BE2C (cell line): ENCODE measurements at places on chromosomes 2 and 18.
A peak's percentile ranks its signal among the peaks of the same experiment; 100 is the strongest.

DNA sequence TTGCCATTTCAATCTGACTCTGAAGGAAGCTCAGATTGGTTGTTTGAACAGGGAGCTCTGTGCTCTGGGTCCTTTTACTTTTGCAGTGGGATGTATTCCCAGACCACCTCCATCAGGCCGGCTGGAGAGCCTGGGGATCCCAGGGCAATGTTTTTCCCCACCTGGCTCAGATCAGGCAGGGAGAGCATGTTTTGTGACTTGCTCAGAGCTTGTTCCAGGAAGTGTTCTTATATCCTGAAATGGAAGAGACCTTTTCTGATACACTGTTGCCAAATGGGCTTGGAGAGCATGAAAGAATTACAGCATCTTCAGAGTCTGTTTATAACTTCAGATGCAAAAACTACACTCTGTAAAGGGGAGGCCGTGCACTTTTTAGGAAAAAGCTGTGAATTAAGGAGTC lies 56.0 kb downstream of the LIPG start:
- no peak for DNase-seq

DNA sequence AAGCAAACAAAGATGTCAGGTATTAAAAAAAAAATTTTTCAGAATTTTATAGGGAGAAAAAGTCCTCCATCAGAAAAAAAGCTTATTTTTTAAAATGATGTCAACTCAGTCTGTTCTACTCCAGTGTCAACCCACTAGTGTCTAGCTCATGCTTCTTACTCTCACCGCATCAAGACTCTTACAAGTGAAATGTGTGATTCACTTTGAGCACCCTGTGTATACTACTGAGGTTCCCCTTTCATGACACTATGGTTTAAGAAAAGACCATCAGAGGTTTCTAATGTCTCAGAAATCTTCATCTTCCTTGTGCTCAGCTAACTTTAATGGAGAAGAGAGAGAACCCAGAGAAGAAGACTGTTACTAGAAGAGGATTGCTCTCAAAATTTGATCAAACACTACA lies 43.4 kb downstream of the FEZ2 start:
- no peak for DNase-seq

DNA sequence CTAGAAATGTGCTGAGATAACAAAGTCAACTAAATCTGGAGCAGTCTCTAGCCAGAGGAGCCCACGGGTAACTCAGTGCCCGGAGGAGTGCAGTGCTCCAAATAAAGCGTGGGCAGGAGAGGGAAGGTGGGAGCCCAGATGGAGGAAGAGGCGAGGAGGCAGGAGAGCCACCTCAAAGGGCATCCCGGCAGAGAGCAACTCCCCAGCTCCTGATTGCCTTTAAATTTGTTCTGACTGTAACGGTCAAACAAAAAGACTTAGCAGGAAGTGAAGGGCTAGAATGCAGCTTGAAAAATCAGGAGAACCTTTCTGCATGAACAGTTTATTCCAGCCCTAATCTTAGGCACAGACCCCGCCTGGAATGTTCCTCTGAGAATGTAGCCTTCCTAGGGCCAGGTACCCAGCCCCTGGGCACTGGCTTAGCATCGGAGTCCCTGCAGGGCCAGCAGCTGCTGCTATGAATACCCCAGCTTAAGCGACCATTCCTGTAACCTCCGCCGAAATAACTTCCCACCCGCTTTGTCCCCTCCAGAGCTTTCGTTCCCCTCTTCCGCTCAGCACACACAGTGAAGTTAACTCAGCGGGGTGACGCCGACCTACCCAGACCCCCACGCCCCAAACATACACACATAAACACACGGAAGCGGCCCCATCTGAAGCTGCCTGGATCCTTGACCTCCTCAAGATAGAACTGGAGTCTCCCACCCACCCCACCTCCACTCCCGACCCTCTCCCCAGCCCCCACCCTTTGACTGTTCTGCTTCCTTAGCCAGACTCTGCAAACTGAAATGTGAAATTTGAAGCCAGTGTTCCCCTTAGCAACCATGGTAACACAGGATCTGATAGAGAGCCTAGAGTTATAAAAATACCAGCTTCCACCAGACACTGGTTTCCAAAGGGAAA lies 123.2 kb downstream of the SMAD7 start:
- no peak for DNase-seq

GRCh38 chr2:8158711-8159110 lies 523.1 kb upstream of the ID2 start:
- DNase-seq, result no peak

GRCh38 chr18:65435534-65435933 lies 315.3 kb upstream of the CDH7 start:
- peak; percentile 40 for DNase-seq

- DNase-seq, result no peak
Measured at GRCh38 chr18:77251730-77252050, 2.0 kb downstream of the GALR1 start.

- peak; percentile 39 for DNase-seq
Measured at GRCh38 chr2:37877457-37878315, 47.4 kb upstream of the RMDN2 start.

DNA sequence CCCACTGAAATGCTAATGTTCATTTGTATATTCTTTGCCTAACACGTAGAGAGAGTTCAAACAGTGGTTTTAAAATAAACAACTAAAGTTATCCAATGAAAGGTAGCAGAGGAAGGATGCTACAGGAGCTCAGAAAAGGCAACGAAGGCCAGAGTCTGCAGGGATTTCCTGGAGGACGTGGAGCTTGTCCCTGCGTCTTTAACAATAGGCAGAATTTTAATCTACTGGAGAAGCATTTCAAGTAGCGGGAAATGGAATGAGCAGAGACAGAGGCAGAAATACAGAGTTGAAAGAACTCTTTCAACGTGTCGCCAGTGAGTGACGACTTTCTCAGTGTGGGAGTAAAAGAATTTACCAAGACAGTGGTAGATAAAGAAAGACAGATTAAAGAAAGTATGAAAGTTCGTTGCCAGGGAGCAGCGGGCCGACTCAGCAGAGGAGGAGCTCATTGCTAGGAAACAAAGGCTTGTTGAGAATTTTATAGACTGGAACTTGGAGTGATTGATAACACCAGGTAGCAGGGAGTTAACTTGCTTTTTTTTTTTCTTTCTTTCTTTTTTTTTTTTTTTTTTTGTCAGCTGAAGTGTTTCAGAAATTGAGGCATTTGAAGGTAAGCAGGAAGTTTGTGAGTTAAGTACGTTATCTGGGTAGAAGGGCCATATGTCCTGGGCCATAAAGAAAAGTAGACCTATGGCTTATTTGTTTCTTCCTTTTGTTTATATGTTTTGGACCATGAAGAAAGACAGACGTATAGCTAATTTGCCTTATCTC lies 625 bp upstream of the NBAS start:
- DNase-seq, result peak; percentile 15

DNA sequence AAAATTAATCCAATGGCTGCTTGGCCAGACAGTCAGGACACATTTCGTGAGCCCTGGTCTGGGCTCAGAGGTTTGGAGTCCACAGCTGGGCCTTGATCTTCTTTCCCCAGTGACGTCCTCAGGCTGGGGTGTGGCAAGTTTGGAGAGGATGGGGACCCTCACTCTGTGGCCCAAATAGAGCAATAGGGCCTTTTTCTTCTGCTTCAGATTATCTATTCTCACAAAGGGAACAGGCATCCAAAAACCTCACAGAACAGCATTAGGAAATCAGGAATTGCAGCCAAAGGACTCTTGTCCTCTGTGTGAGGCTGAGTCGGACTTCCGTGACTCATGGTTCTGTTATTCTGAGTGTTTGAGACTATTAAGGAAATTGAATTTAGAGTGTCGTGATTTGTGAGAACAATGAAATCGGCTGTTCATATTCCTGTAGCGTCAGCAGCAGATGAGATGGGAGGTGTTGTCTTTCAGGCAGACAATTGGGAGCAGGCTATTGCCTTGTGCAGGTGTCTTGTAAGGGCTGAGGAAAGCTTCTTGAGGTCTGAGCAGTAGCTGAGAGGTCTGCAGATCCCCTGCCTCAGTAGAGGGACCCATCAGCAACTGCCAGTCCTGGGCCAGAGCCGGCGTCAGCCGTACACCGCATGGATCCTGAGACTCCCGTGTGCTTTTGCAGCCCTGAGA lies 113.8 kb downstream of the SH3RF3 start:
- no peak for DNase-seq

DNA sequence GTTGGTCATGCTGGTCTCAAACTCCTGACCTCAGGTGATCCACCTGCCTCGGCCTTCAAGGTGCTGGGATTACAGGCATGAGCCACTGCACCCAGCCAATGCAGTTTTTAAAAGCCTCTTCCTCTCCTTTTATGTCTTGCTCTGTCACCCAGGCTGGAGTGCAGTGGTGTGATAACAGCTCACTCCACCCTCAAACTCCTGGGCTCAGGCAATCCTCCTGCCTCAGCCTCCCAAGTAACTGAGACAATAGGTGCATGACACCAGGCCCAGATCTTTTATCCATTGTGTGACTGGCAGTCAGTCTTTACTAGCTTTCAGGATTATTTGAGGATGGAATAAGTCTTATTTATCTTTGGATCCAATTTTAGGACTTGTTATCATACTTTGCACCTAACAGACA lies 13.2 kb downstream of the KCTD18 start:
- no peak for DNase-seq

DNA sequence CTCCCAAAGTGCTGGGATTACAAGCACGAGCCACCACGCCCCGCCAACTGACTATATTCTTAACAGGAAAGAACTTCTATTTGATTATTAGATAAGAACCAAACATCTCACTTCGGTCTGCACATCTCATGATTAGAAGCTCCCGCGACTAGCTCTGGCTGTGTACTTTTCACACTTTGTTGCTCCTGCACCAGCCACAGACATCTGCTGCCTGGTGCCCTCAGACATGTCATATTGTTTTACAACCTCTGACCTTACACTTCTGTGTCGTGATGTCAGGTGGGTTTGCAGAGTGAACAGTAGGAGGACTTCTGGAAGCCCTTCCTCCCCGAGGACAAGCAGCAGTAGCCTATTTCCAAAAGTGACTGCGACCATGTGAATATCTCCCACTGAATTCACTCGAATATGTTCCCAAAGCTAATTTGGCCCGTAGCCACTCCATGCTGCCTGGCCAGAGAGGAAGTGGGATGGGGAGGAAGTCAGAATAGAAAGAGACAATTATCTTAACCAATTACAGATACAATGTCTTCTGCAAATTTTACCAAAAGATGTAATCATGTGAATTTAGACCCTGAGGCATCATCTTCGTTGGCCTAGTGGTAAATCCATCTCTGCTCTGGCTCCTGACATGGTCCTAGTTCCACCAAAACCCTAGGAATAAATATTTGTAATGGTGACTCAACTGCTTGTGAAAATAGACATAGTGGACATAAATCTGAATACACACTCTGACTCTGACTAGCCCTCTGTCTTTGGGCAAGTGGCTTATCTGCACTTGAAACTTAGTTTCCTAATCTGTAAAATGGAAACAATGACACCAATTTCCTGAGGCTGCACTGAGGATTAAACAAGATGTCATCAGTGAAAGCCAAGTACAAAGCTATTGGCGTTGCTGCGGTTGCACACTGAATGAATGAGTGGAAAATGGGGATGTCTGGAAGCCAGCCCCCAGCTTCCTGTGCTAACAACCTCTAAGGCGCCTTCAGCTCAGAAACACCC lies 406.1 kb downstream of the LRATD1 start:
- DNase-seq, result peak; percentile 36

DNA sequence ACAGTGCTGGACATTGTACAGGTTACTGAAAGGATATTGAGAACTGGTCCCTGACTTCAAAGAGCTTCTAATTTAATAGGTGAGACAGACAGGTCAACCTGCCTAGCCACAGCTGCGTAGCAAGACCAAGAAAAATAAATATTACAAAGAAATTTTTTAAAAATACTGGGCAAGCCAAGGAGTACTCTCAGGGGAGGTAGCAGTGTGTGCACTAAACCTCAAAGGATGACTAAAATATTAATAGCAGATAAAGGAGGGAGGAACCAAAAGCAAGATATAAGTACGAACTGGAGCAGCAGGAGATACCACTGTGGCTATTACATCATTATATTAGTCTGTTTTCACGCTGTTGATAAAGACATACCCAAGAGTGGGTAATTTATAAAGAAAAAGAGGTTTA lies 14.9 kb downstream of the SCG2 start:
- no peak for DNase-seq

DNA sequence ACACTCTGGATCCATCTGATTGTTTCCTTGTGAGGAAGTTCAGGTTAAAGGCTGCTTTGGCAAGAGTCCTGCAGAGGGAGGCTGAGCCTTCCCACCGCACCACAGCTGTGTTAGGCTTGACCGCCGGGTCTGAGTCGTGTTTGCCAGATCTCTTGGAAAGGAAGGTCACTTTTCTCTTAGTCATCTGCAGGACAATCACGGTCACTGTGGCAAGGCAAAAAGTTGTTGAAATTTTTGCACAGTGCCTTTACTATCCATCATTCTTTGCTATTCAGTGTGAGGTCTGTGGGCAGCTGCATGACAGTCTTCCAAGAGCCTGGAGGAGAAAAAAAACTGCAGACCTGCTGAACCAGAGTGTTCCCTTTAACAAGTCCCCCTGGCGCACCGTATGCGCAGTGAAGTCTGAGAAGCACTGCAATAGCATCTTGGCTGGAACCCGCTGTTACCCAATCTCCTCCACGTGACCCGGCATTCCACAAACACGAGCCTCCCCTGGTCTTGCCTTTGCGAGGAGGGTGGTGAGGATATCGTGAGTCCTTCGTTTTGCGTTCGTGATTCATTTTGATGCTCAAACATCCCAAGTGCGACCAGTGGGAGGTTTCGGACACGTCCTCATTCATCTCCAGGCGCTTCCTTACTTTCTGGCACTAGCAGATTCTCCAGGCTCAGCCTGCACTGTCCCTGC lies 23.0 kb downstream of the BIN1 start:
- DNase-seq, result no peak
